Suprapubic skin (tissue), 4 donors: ENCODE measurements at places on chromosomes 5 and 9.

DNA sequence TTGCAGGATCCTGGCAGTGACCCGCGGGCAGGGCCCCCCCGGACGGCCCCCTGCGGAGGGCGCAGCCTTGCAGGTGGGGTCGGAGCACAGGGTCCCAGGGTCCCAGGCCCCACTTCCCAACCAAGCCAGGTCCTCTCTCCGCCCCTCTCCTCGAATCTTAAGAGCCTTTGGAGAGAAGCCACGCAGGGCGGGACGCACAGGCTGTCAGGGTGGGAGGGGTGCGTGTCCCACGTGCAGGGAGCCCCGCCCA is 18.4 kb upstream of the EGFL7 start:
- peak; percentile 93 for DNase-seq
- H3K36me3 ChIP-seq, result no peaks in the 10 kb centered on the region
- H3K4me3 ChIP-seq, result peak overlapping the region; percentile 42
- H3K4me1 ChIP-seq, result peaks cover 27% of the 10 kb centered on the region

DNA sequence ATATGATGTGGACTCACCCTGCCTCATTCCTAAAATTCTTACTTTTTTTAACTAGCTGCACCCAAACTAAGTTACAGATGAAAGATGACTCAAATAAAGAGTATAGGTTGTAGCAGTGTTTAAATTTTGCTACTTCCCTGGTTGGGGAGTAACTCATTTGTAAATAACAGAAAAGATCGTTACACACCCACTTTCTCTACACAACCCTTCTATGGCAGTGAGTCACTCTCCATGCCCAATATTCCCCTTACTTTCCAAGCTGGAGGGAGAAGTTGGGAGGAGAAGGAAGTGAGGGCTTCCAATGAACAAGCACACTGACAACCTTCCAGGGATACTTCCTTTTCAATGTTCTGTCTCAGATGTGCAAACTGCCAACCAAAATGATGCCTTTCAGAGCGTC is 1.9 kb downstream of the RASEF start:
- no peaks in the 10 kb centered on the region for H3K36me3 ChIP-seq
- peak overlapping the region; percentile 52 for H3K4me3 ChIP-seq
- peaks cover 28% of the 10 kb centered on the region for H3K27me3 ChIP-seq
- H3K27ac ChIP-seq, result no peak overlapping the region
- no peak for DNase-seq
- peaks cover 14% of the 10 kb centered on the region for H3K4me1 ChIP-seq

- H3K4me1 ChIP-seq, result no peaks in the 10 kb centered on the region
- no peak overlapping the region for H3K27ac ChIP-seq
- no peak for DNase-seq
- H3K27me3 ChIP-seq, result no peaks in the 10 kb centered on the region
These were observed 65.9 kb downstream of the SHOC1 start for GRCh38 chr9:111728617-111729366.

DNA sequence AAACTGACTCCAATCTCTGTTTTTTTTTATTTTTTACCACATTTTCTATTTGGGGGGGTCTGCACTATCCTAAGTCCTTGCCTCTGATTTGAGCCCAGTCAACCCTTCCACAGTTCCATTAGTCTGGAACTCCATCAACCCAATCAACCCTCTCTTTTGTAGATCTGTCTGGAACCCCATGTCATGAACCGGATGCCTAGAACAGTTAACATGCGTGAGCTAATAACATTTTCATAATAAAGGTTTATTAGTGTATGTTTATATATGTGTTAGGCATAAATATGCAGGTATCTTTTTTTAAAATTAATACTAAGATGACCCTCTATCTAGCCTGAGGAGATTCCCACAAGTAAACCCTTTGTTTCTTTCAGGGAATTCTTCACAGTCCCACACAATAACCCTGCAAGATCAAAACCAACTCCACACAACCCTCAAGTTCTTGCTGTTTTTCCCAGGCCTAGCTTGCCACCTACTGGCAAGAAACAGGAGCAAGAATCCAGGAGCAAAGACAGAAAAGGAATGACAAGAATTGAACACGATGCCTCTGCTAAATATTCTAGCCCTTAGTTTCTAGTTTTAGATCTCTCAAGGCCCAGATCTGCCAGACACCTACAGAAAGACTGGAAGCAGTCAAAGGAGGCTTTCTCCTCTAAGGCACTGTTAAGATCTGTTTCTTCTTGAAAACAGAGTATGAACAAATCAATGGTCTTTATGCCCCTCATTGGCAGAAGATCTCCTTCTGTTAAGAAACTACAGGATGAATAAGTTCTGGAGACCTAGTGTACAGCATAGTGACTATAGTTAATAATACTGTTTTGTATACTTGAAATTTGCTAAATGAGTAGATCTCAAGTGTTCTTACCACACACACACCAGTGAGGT is 100.4 kb downstream of the TRIM36 start:
- no peak overlapping the region for H3K27ac ChIP-seq
- no peaks in the 10 kb centered on the region for H3K27me3 ChIP-seq
- no peaks in the 10 kb centered on the region for H3K4me1 ChIP-seq
- no peak overlapping the region for H3K4me3 ChIP-seq

DNA sequence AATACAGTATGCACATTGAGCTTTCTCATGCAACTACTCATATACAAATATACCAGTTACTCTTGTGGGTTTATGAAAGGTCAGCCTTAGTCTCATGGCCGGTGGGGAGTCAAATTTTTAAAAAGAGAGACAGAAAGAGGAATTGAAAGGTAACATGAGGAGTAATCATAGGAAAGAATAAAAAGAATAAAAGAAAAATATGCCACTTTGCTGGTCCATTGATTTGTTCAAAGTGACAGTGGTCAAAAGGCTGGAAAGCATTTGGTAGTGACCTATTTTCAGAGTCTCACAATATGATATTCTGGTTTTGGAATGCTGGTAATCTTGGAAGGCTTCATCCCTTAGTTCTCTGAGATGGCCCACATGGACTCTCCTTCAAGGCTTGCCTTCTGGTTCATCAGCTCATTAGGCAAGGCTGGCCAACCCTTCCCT is 67.0 kb downstream of the ZNF366 start:
- no peaks in the 10 kb centered on the region for H3K27me3 ChIP-seq
- no peaks in the 10 kb centered on the region for H3K36me3 ChIP-seq

DNA sequence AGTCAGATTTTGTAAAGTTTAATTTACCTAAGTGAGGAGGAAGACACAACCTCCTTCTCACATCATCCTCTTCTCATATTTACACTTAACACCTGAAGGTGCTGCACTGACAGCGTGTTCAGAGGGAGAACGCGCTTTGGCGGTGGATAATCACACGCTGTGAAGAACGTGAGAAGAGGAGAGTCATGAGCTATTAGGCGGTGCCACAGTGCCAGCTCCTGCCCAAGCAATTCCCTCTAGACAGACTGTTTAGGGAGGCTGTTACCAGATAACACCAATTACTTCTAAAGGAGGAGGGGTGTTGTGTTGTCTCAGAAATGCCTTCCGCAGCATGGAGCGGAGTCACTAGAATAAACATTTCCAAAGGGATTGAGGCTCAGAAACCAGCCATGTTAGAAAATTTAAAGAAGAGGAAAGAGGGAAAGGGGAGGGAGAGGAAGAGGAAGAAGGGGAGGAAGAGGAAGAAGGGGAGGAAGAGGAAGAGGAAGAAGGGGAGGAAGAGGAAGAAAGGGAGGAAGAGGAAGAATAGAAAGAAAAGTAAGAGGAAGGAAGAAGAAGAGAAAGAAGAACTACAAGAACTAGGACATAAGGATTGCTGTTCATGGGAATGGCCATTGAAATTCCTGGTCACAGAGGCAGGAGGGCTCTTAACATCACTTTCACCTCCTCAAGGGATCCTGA is 37.3 kb upstream of the WWC1 start:
- no peak for DNase-seq
- no peak overlapping the region for H3K27ac ChIP-seq
- no peaks in the 10 kb centered on the region for H3K4me1 ChIP-seq
- no peaks in the 10 kb centered on the region for H3K27me3 ChIP-seq
- no peaks in the 10 kb centered on the region for H3K36me3 ChIP-seq

- no peak overlapping the region for H3K4me3 ChIP-seq
- no peaks in the 10 kb centered on the region for H3K4me1 ChIP-seq
- DNase-seq, result no peak
- H3K27me3 ChIP-seq, result peaks cover 13% of the 10 kb centered on the region
These were observed 37.1 kb upstream of the GDNF start for GRCh38 chr5:37876943-37877342.

DNA sequence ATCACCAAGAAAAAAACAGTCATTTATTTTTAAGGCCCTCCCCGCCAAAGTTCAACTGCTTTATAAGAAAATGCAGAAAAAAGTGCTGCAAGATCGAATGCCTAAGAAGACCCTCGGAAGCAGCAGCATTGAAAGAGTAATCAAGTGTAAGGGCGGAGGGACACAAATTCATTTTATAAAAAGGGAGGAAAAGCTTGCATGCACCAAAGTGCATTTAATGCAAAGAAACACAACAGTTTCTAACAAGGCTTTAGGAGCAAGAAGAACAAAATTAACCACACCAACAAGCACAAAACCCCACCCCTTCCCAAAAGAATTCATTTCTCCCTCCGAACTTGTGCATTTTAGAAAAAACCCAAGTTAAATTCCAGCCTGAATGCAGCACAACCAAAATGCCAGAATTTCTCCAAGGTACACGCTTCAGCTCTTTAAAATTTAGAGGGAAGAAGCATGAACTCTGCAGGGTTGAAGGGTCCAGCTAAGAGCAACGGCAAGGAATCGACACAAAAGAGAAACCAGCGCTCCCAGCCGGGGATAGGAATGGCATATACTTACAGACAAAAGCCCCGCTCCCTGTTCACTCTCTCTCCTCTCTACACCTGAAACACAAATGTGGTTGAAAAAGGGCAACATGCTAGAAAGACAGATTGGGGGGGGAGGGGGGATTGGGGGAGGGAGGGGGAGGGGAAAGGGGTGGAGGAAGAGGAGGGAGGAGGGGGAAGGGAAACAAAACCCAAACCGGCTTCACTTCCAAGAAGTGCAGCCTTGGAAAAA is at the start of gene NREP:
Gene NREP (minus strand): TSS at position 614 of the 774 bp plus-strand sequence. CDS start 1,422 bp downstream, outside the sequence.
- no peaks in the 10 kb centered on the region for H3K27me3 ChIP-seq
- DNase-seq, result no peak
- H3K27ac ChIP-seq, result peak within 1 kb of the TSS; percentile 87
- H3K36me3 ChIP-seq, result no peaks in the 10 kb centered on the region
- peak within 1 kb of the TSS; percentile 60 for H3K4me3 ChIP-seq
